NCI-H446 treated with DMSO at 0.1 percent for 48 hours (cell line): ENCODE measurements at places on chromosomes 16 and 17.

- DNase-seq, result no peak
Observed at GRCh38 chr17:66150708-66151107, 41.2 kb downstream of the CEP112 start.

DNA sequence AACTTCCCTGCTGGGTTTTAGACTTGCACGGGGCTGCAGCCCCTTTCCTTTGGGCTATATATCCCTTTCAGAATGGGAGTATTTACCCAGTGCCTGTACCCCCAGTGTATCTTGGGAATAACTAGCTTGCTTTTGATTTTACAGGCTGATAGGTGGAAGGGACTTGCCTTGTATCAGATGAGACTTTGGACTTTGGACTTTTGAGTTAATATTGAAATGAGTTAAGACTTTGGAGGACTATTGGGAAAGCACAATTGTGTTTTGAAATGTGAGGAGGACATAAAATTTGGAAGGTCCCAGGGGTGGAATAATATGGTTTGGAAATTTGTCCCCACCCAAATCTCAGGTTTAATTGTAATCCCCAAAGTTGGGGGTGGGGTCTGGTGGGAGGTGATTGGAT, 393.8 kb upstream of the KIF2B start:
- no peak for DNase-seq

- DNase-seq, result no peak
Observed at GRCh38 chr16:79437764-79438751, 162.5 kb downstream of the MAF start.

DNA sequence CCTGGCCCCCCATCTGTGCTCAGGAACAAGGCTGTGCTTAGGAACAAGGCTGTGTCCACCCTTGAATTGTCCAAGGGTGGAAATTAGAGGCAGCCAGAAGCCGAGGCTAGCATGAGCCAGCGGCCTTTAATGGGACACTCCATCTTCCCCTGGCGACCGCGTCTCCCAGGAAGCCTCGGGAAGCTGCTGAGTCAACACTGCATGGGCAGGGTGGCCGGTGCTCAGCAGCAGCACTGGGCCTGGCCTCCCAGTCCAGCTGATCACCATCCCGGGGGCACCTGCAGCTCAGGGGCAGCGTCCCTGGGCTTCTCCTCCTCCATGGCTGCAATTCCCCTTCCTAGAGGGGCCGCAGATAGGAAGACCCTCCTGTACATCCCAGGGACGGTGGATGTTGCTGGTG, 180.8 kb downstream of the ENGASE start:
- DNase-seq, result no peak

GRCh38 chr17:71067669-71068407, 898.5 kb downstream of the KCNJ2 start:
- DNase-seq, result no peak

DNA sequence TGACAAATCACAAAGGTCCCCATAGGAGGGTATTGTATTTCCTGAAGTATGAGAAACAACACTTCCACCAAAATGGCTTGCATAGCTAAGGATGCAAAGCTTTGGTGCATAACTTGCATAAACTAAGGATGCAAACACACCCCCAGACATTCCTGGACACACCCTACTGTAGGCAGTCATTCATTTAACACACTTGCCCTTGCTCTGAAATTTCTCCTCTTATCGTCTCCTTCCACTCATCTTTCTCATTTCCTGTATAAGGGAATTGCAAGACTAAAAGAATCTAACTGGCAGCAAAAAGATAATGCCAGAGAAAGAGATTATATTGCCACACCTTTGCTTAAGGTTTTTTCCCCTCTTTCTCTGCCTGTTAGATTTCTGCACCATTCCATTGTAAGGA, 28.3 kb downstream of the CHD9 start:
- DNase-seq, result no peak

GRCh38 chr17:3914312-3914670, 2.0 kb downstream of the P2RX1 start:
- no peak for DNase-seq

DNA sequence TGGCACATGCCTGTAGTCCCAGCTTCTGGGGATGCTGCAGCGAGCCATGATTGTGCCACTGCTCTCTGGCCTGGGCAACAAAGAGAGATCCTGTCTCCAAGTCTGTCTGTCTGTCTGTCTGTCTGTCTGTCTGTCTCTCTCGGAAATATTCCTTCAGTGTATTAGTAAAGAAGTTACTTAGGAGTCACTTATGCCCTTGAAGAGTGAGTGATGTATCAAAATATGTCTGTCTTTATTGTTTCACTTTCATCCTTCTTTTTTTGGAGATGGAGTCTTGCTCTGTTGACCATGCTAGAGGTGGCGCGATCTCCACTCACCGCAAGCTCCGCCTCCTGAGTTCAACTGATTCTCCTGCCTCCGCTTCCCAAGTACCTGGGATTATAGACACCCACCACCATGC, 410.5 kb downstream of the WWOX start:
- DNase-seq, result no peak
